ENCODE measurements at places on chromosomes 2 and 18.

DNA sequence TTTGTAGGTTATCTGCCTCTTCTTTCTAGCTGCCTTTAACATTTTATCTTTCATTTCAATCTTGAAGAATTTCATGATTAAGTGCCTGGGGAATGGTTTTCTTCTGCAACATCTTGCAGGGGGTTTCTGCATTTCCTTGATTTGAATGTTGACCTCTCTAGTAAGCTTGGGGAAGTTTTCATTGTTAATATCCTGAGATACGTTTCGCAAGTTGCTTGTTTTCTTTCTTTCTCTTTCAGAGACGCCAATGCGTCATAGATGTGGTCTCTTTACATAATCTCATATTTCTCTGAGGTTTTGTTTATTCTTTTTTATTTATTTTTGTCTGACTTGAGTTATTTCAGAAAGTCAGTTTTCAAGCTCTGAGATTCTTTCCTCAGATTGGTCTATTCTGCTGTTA is 225.7 kb downstream of the XIRP2 start:
- no peak for DNase-seq

DNA sequence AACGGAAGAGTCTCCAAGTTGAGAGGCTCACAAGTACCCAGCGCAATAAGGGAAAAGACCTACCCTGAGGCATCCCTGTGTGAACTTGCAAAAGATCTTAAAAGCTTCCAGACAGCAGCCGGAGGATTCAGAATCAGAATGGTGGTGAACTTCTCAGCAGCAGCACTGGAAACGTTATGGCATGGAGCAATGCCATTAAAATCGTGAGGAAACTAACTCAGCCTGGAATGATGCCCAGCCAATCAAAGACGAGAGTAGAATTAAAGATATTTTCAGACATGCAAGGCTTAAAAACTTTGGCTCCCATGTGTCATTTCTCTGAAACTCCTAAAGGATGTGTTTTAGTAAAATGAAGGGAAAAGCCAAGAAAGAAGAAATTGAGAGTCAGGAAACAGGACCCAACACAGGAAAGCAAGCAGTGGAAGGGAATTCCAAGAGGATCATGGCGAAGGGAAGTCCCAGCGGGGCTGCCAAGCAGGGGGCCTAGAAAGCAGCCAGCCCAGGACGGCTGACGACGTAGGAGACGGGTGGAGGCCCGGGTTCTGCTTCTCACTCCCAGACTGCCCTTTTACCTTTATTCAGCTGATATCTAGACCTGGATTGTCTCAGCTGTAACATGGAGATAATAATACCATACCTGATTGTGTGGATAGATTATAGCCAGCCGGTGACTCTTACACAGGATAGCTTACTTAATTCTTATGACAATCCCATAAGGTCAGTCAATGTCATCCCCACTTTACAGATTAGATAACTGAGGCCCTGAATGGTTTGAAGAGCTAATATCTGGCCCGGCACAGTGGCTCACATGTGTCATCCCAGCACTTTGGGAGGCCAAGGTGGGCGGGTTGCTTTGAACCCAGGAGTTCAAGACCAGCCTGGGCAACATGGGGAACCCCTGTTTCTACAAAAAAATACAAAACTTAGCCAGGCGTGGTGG is 92.8 kb downstream of the ASAP2 start:
- DNase-seq: no peak

GRCh38 chr2:62215306-62216064 is 19.6 kb downstream of the B3GNT2 start:
- DNase-seq: no peak

GRCh38 chr2:37020212-37020886 is 54.0 kb upstream of the STRN start:
- DNase-seq: no peak

DNA sequence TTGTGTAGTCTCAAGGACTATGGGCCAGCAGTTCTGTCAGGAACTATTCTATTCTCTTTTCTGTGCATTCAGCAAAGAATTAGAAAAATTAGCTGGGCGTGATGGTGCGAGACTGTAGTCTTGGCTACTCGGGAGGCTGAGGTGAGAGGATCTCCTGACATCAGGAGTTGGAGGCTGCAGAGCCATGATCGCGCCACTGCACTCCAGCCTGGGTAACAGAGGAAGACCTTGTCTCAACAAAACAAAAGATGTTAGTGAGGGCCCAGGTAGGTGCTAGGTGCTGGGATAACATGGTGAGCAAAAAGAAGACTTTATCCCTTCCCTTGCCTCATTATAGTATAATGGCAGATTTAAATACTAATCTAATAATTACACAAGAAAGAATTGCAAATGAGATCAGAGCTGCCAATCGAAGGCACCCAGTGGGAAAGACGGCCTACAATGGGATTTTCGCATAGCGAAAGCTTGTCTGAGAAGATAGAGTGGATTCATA is 447 bp upstream of the MRPL19 start:
- DNase-seq: no peak

- DNase-seq: no peak
Measured at GRCh38 chr18:76425146-76426131, 69.6 kb downstream of the ZNF516 start.

GRCh38 chr2:39948016-39948719 is 169.1 kb upstream of the THUMPD2 start:
- DNase-seq: no peak

DNA sequence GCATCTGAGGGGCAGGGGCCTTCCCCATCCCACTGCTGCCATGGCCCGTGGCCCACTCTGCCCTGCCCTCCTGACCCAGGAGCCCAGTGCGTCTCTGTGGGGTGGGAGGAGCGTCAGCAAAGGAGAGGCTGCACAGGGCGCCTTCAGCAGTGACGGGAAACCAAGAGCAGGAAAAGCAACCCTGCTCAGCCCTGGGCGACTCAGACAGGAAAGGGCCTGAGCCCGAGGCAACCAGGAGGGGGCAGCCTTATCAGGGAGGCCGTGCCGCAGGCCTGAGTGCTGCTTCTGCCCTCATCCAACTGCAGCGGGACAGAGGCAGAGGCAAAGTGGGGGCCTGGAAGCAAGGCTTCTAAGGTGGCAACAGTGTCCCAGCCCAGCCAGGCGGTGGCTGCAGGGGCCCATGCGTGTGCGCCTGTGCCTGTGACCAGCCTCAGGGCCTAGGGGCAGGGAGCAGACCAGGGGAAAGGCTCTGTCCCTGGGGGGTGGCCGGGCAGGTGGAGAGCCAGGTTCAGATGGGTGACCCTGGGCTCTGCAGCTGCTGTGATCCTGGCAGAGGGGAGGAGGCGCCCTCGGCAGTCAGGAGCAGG is 23.3 kb upstream of the ALPI start:
- DNase-seq: no peak

DNA sequence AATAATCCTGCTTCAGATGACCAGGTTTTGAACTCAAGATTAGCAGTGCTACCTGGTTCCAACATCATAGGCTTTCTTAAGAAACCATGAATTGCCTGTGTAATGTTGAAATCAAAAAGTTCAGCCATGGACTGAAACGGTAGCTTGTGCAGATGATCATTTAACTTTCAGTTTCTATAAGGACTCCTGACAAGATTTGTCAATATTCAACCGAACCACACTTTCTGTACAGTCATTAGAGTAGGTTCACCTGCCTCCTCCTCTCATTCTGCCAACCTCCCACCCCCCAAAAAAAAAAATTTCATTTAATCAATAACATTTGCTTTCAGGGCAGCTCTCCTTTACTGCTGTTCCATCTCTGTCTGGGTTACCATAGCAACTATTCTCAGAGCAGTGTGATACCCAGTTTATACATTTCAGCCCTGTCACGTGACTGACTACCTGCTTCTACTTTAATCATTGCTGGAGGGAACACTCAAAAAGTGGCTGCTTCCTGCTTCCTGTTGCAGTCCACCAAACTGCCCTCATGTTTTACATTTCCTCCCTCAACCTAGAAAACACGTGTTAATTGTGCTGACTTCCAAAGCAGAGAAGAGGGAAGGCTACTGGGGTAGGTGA is 275.5 kb downstream of the SS18 start:
- no peak for DNase-seq

- DNase-seq: no peak
Measured at GRCh38 chr18:64259871-64260270, 111.0 kb upstream of the LINC00305 start.

DNA sequence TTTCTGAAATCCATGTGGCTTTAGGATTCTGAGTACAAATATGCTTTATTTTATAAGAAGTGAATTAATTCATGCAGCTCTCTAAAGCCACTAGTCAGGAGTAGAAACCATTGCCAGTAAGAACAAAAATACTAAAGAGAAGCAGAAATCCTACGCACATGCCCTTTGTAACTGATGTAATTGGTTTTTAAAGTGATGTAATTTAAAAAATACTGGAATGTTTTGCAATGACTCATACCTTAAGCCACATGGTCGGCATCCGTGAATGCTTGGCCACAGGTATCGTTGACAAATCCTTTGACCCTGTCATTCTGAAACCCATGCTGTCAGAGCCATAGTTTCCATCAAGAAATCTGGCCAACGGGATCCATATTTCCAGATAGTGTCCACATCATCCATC is 213.3 kb downstream of the ACKR3 start:
- no peak for DNase-seq

DNA sequence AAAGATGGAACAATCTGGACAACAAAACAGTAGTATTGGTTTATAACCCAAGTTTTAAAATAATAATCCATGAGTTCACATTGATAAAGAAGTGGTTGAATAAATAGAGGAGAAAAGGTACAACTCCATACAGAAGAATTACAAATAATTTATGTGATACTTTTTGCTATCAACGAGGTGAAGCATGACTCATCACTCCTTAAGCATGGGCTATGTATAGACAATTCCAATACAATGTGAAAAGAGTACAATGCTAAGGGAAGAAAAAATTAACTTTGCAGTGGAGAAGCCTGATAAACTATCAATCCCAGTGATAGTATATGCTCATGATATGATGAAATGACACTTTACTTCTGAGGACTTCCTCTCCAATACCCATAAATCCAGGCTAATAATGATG is 312.9 kb downstream of the GULP1 start:
- no peak for DNase-seq

DNA sequence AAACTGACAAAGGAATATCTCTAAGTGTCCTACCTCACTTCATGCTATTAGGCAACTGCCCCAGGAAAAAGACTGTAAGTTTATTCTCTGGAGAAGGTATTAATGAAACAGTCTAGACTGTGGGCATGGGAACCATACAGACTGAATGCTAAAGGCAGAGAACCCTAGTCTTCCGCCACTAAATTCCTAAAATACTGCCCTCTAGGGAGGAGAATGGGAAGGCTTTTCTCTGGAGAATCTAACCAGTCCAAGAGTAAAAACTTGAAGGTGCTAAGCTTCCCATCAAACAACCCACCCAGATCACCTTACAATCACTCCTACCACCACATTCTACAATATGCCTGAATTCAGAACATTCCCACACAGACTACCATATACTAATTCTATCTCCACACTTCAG is 3.4 kb downstream of the SRBD1 start:
- DNase-seq: no peak

DNA sequence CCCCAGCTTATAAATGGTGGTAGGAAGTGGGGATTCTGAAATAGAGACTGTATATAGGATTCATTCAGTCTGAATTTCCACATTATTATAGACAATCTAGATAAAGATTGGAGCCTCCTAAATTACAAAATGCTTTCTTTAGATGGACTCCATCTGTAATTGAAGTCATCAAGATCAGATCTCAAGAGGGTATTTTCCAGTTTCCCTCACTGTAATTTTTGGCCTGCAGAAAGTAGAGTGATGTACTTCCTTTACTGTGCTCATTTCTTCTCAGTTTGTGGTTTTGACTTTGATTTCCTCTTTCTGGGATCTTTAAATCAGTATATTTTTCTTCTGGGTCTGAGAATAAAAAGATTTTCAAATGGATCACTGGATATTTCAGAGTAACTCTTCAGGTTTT is 7.2 kb downstream of the BABAM2 start:
- DNase-seq: no peak

- DNase-seq: no peak
Measured at GRCh38 chr18:26813043-26813442, 52.5 kb downstream of the AQP4 start.

DNA sequence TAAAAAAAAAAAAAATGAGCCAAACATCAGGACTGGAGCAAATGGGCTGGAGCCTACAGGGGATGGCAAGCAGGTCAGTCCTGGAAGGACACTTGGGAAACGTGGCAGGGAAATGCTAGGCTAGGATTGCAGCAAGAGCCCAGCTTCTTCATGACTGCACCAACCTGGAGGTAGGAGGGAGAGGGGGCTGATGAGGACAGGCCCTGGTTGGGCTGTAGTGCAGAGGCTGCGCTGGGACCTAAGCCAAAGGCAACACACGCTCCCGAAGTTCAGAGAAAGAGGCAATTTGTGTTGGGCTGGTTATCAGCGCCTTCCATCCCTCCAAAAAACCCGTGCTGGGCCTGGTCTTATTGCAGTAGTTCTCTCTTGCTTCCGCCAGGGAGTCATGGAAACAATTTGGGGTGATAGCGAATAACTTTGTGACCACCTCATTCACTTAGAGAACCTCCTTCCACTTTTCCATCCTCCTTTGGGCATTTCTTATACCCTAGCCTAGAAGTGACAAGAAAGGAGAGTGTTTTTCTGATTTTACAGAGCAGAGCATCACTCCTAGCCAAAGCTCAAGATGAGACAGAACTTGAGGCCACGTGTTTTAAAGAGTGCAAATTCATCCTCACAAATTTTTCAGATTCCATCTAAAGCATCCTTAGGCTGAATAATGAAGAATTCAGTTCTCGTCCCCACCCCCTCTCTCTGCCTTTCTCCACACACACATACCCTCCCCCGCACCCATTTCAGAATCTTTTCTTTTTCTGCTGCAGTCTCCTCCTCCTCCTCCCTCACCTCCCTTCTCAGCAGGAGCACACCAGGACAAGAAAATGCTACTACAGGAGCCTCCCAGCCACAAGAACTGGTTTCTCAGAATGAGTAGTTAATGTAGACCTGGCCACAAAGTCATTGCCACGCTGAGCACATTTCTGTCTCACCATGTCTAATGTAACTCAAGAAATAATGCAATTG is 82.5 kb upstream of the STPG4 start:
- DNase-seq: no peak

DNA sequence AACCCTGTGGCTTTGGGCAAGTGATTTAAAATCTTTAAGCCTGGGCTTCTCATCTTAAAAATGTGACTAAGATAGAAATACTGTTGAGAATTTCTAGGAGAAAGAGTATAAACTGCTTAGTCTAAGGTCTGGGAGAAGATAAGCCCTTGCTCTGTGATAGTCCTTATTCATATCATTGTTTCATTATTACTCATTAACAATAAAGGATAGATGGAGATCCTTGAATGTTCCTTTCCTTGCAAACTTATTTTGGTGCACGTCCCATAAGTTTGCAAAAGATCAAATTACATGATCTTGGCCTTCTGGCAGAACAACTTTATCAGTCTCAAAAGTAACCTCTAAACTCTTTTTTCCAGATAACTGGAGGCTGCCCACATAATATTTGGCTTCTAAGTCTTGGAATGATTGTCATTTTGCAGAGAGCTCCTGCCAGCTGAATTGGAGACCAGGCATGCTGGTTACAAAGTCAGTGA is 138.3 kb downstream of the FAM124B start:
- DNase-seq: no peak
